ENCODE measurements at places on chromosomes 1 and 21.

DNA sequence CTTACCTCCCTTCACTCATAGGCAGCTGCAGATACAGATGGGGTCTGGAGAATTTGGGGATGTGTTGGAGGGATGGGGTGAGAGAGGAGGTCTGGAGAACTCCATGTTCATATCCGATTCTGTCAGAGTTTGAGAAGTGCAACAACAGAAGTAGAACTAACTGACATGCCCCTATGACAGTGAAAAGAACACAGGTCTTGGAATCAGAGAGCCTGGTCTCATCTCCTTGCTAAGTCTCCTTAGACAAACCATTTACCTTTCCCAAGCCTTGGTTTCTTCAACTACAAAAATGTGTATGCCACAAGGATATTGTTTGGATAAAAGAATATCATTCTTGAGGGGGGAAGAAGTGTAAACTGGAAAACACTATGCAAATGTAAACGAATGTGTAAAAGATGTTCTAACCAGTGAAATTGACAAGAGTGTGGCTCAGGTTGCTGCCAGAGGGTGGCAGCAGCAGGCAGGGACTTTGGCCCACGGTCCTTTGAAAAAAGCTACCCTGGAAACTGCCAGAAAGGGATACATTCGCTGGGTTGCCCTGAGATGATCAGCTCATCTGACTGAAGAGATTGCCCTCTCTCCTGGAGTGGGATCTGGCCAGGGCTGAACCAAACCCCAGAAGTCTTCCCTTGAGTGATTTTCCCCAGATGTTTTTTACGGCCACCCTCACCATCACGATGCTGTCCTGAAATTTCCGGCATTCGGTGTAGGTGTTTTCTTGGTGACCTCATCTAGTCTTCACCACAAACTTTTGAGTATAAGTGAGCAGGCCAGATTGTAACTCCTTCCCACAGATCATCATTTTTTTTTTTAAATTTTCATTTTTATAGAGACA is 17.0 kb upstream of the CD2 start:
- ATAC-seq = peak; percentile 70

DNA sequence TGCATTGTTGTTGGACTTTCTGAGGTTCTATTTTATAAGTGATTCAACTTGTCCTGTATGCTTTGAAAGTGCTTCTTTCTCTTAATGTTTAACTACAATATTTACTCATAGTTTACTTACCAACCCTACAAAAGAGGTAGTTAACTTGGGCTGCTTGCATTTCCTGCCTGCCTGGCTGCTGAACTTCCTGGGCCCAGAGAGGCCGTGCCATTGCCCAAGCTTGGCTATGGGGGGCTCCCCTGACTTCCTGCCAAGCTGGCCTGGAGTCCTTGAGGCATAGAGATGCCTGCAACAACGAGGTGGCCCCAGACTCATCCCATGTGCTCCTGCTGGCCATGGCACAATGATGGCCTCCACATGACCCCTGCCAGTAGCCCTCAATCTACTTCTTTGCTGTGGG is 361.6 kb upstream of the PLD5 start:
- ATAC-seq = no peak

GRCh38 chr1:100924212-100924611 is 28.3 kb downstream of the SLC30A7 start:
- no peak for ATAC-seq

- peak; percentile 95 for ATAC-seq
These were observed 28.3 kb upstream of the PCBP3 start for GRCh38 chr21:45615145-45615711.

- ATAC-seq = no peak
These were observed 32.0 kb downstream of the COLGALT2 start for GRCh38 chr1:184005506-184005905.
